CD4-positive, alpha-beta T cell treated with Interleukin-6 at 100 ng/mL for 8 hours (primary cell): ENCODE measurements at places on chromosomes 3 and 15.

GRCh38 chr3:14549256-14549919 lies 9.2 kb upstream of the GRIP2 start:
- DNase-seq = no peak

DNA sequence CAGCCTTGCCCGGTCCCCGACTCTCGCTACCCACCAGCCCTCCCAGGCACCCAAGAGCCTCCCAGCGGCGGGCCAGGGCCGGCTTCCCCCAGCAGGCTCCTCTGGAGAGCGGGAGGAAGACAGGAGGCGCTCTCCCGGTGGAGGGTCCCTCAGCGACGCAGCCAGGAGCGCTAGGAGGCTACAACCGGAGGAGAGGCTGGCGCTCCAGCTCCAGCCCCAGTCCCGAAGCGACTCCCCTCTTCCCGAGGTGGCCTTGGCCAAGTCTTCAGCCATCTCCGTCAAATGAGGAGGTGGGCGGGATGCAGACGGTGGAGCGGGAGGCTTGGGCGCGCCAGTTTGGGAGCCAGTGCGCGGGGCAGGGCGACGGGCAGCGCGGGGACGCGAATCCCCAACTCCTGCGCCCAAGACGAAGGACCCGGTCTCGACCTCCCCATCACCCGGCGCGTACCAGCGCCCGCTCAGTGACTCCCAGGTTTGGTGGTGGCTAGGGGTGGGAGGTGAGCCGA lies 722 bp downstream of the CHRNA3 start:
- DNase-seq = no peak

GRCh38 chr3:163384383-163384782 lies 1693.9 kb downstream of the SI start:
- no peak for DNase-seq

- DNase-seq = no peak
Observed at GRCh38 chr3:85533586-85533985, 574.8 kb downstream of the CADM2 start.

DNA sequence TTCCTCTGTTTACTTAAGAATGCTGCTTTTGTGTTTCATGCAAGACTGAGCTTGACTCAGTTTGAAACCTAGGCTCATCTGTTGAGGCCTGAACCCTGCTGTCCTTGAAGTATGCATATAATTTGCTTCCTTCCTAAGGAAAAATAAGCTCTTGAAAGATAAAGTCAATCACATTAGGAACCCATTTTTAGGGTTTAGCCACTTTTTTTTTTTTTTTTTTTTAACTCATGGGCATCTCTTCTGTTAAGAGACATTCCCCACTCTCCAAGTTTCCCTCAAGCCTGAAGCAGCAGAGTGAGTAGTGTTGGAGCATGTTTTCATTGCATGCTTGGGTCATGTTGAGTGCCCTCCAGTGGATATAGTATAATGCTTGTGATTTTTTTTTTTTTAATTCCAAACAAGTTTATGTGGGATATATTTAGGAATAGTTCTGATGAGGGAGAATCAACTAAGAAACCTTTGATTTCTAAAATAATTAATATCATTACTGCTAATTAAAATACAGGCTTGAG lies 3.6 kb downstream of the CTNNB1 start:
- DNase-seq = no peak

GRCh38 chr3:33787328-33788009 lies 11.0 kb upstream of the PDCD6IP start:
- peak; percentile 70 for DNase-seq

- no peak for DNase-seq
Observed at GRCh38 chr15:64051407-64052259, 5.3 kb upstream of the DAPK2 start.

DNA sequence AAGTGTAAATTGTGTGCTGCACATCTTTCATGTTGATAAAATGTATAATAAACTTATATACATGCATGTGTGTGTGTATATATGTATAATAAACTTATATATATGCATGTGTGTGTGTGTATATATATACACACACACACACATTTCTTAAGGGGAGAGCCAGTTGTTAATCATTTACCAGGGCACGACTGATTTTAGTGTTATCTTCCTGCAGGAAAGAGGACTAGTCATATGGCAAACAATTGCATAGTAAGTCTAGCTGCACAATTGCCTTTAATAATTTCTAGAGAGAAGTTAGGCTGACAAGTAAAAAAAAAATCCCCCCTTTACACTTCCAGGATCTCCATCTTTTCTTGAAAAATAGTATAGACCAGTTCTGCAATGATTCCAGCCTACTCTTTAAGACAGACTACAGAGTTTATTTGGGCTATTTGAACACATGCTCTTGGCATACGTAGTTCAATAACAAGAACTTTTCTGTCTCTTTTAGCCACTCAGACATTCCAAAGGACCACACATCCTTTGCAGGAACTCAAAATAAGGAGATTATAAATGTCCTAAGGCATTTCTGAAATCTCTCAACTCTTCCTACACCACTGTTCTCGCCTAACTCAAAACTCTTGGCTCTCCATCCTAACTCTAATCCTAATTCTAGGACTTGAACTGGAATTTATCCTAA lies 163.6 kb upstream of the SETMAR start:
- DNase-seq = no peak

DNA sequence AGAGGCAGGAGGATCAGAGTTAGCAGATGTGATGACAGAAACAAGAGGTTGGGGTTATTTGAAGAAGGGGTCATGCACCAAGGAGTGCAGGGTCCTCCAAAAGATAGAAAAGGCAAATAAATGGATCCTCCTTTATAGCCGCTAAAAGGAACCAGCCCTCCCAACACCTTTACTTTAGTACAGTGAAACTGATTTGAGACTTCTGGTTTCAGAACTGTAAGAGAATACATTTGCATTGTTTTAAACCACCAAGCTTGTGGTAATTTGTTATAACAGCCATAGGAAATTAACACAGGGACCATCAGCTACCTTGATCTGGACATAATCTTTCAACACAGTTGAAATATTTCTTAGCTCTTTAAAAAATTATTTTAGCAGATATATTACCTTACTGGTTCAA lies 166.6 kb downstream of the TIGIT start:
- no peak for DNase-seq

GRCh38 chr3:127697551-127698240 lies 24.9 kb downstream of the ABTB1 start:
- DNase-seq = peak; percentile 37

DNA sequence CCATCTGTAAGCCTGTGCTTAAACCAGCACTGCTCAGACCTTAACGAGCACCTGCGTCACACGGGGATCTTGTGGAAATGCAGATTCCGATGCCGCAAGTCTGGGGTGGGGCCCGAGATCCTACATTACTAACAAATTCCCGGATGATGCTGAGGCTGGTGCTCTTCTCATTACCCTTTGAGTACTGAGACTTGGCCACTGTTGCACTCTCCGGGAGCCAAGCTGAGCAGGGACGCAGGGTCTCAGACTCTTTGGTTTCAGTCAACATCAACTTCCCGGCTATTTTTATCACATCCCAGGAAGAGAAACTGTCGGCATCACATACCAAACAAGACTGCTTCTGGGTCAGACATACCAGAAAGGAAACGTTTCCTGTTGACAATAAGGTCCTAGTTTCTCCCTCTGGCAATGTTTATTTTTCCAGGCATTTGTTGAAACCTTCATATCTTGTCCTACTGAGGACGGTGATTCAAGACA lies 276.6 kb downstream of the SHQ1 start:
- DNase-seq = no peak

DNA sequence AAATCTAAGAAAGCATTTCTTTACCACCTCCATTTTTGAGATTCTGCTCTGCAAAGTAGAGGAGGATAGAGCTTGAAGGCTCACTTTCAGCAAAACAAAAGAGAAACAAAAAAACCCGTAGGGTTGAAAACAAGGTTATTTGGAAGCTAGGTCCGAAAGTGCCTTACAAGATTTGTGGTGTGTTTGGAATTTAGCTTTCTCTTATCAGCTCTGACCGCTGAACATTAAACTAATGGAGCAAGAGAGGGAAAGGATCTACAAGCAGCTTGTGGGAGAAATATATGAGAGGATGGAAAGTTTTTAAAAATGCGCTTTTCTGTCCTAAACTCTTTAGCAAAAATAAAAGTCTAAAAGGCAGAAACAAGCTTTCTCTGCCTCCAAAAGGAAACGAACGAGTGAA lies 545.5 kb downstream of the NTRK3 start:
- DNase-seq = no peak

DNA sequence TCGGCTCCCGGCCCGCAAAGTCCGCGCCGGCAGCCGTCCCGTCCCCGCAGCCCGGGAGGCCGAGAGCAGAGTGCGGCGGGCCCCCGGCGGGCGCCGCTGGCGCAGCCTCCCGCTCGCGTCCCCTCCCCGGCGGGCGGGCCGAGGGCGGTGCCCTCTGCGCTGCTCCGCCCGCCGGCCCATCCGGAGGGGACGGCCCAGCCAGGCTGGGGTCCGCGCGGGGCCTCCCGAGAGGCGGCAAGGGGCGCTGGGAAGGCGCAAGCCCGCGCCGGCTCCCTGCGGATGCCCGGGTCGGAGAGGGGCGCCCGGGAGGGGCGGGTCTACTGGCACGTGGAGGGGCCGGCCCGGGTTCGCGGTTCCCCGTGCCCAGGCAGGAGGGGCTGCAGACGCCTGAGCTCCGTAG lies at the start of the genes CLCN2 and POLR2H:
TSS of gene CLCN2 (minus strand) at position 74 of the 400 bp plus-strand sequence. CDS start 126 bp downstream, outside the sequence.
TSS of gene POLR2H (plus strand) at position 179 of the 400 bp plus-strand sequence. CDS start 1,783 bp downstream, outside the sequence.
- peak; percentile 16 for DNase-seq

GRCh38 chr3:58627570-58627885 lies 39.0 kb downstream of the FAM3D start:
- DNase-seq = no peak

- DNase-seq = no peak
Observed at GRCh38 chr3:188842639-188843038, 329.1 kb upstream of the TPRG1 start.

DNA sequence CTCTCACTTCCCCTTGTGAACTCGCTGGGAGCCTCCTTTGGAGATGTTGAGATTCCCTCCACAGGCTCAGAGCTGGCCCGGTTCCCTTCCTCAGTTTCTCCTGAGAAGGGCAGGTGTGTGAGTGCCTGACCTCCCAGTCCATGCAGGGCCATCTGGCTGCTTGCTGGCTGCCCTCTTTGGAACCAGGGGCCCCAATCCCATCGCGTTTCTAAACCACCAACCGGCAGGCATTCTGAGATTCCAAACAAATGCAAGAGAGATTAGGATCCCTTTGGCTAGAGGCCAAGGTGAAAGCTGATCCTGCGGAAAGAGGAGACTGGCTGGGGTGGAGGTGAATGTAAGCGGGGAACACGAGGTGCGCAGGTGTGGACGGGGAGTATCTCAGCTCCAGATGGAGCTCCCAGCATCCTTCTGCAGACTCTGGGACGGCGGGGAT lies 2.9 kb upstream of the PRRT3 start:
- no peak for DNase-seq

DNA sequence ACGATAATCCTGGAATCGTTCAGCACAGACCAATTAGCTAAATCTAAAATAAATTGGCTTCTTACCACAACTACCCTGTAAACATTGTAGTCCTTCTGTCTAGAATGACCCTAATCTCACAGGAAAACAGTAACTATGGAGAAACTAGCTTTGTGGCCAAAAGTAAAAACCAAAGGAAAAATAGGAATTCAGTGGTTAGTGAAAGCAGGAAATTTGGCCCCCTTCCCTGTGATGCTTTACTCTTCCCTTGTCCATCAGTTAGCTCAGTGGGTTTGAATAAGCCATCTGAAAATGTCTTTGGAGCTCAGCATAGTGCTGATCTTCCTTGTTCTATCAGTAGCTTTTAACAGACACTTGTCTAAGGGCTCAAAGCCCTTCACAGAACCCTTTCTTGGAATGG lies 1.6 kb downstream of the NMD3 start:
- no peak for DNase-seq

GRCh38 chr15:51828621-51829375 lies 655 bp upstream of the TMOD3 start:
- no peak for DNase-seq

DNA sequence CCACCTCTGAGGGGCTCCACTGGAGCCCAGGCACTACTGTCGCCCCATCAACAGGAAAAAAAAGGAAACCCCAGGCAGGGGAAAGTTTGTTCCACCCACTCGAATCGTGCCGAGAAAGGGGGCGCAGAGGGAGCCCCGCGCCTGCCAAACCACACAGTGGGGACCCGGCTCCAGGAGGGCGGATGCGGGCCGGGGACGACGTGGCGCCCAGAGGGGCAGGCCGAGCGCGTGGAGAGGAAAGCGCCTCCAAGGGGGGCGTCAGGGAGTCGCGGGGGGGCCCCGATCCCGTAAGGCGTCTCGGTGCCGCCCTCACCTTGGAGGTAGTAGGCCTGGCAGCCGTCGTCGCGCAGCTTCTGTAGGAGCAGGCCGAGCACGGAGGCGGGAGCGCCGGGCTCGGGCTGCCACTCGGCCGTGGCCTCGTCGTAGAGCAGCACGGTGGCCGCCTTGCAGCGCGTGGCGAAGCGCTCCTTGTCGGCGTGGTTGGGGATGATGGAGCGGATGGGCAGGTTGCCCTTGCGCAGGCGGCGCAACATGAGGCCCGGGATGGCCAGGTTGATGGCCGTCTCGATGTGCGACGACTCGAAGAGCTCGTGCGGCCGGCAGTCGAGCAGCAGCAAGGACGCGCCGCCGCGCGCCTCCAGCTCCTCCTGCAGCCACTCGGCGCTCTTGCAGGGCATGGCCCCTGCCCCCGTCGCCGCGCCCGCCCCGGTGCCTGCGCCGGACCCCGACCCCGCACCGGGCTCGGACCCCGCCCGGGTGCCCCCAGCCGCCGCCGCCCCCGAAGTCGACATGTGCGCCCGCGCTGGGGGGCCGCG lies 627 bp downstream of the DUSP7 start:
- DNase-seq = peak; percentile 26

DNA sequence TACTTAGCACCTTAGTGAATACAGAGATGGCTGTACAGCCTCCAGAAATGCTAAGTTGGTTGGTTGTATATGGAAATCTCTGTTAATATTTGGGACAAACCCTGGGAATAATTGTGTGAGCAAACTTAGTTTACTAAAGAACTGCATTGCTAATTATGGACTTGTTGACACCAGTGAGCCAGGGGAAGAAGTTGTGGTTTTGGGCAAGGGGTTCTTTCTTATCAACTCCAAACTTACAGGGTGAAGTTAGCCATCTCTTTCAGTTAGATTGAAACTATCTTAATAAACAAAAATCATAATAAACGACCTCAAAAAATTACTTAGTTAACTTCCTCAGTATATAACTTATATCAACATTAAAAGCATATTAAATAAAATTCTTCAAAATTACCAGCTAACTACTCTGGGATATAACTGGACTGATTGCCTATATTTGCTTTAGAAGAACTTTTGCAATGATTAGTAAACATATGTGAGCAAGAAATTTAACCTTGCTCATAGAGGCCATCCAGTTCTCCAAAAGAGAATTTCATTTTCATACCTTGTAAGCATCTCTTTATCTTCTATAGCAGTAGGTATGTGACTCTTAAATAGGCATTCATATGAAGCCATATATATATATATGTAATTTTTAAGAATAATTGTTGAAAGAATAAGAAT lies 24.7 kb downstream of the MBNL1 start:
- DNase-seq = no peak

DNA sequence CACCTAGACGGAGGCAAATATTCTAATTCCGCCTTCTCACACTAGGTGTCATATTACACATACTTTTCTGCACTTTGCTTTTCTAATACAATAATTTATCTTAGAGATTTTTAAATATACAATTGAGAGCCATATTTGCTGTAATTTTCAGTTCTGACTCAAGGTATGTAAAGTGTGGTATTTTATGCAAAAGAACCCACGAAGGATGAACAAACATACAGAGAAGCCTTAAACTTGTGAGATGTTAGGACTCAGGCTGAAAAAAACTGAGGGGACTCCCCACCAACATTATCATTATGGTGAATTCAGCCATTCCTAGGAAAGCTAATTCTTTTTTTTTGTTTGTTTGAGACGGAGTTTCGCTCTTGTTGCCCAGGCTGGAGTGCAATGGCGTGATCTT lies 9.6 kb downstream of the ZBTB11 start:
- DNase-seq = no peak
